ENCODE measurements at places on chromosomes 2 and 18.

- DNase-seq, result no peak
Observed at GRCh38 chr2:62042944-62043343, 137.5 kb downstream of the COMMD1 start.

DNA sequence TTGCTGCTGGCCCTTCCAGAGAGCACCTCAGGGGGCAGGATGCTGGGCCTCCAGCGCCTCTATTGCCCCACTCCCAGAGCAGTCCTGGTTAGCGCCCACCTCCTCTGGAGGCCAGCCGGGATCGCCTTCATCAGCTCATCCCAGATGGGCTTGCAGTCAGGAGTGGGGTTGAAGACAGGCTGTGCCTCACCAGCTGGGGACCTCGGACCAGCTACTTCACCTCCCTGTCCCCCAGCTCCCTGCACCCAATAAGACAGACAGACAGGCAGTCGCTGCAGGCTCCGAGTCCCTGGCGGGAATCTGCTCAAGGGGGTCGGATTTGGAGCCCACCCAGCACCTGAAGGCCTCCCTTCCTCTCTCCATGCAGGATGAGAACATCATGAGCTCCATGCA, 18.9 kb upstream of the FAHD2A start:
- no peak for DNase-seq

DNA sequence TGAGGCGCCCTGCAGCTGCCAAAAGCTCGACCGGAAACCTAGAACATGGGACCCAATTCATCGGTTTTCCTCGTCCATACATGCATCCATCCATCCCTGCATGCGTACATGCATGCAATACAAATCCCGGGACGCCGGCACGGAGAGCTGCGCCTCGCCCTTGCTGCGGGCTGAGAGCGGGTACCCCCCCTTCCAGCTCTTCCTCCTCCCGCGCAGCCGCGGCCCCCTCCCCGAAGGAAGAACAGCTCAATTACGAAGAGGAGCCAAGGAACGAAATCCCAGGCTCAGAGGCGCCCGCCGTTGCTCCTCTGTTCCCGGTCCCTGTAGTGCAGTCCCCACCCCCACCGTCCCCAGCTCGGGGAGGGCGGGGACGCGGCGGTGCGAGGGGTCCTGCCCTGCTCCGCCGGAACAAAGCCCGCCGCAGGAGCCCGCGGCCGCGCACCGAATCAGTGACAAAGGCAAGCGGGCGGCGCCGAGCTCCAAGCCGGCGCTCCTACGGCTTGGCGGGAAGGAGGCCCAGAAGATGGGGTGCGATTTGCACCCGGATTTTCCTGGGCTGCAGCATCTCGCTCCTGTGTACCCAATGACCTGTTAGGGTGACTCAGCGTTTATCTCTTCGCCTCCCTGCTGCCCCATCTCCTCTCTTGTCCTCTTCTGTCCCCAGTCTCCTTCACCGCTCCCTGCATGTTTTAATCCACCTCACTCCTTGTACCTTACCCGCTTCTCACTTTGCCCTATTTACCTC, 8.9 kb upstream of the POU3F3 start:
- peak; percentile 51 for DNase-seq

- no peak for DNase-seq
Observed at GRCh38 chr2:199364153-199364552, 93.6 kb downstream of the SATB2 start.

DNA sequence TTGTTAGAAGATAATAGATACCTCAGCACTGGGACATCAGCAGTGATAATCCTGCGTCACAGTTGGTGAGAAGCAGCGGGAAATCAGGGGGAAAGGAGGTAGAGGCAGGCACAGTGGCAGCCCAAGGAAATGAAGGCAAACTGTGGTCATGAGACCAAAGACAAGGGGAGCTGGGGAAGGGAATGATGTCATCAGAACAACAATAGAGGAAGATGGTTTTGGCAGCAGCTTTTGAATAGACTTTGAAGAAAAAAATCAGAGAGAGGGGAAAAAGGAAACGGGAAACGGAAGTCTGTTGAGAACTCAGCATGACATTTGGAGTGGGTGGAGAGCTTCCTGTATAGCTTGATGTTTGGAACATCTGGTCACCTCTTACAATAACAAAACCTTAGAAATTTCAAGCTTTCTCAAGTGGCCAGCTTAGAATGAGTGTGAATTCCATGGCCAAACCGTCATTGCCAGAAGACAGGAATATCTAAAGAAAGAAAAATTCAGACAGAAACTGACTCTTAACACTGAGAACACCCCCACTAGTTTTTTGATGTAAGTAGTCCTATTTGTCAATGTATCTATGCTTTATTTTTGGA, 18.4 kb upstream of the YES1 start:
- DNase-seq, result no peak

DNA sequence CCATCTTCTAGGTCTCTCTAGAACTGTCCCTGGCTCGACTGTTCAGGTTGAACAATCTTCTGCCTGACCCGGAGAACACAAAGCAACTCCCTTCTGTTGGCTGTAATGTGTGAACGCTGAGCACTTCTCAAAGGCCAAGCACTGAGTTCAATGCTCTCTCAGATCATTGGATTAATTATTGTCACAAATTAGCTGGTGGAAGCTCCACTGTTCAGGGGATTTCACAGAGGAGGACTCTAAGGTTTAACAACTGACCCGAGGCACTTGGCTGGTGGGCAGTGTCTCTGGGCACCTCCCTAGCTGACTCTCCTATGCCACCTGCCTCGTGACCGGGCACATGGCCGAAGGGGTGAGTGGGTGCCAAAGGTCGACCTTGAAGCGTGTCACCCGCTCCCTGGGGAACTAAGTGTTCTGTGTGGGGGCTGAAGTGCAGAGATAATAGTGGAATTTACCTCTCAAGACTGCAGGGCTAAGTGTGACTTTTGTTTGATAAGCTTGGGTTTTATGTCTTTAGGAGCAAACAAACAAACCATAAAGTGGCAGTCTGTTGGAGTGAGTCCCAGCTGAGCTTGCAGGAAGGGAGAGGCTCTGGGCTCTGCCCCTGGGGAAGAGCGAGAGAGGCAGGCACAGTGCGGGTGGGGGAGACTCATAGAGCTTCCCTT, 64.8 kb downstream of the BCL2L11 start:
- DNase-seq, result peak; percentile 5

GRCh38 chr2:218394298-218395089, 5.2 kb upstream of the CTDSP1 start:
- DNase-seq, result no peak

GRCh38 chr2:239917125-239917956, 107.8 kb downstream of the NDUFA10 start:
- no peak for DNase-seq

GRCh38 chr2:11370377-11371091, 26.1 kb upstream of the ROCK2 start:
- no peak for DNase-seq

GRCh38 chr2:10835052-10835970, 22.7 kb upstream of the PDIA6 start:
- peak; percentile 61 for DNase-seq

GRCh38 chr18:73563345-73563744, 584.3 kb downstream of the FBXO15 start:
- no peak for DNase-seq

DNA sequence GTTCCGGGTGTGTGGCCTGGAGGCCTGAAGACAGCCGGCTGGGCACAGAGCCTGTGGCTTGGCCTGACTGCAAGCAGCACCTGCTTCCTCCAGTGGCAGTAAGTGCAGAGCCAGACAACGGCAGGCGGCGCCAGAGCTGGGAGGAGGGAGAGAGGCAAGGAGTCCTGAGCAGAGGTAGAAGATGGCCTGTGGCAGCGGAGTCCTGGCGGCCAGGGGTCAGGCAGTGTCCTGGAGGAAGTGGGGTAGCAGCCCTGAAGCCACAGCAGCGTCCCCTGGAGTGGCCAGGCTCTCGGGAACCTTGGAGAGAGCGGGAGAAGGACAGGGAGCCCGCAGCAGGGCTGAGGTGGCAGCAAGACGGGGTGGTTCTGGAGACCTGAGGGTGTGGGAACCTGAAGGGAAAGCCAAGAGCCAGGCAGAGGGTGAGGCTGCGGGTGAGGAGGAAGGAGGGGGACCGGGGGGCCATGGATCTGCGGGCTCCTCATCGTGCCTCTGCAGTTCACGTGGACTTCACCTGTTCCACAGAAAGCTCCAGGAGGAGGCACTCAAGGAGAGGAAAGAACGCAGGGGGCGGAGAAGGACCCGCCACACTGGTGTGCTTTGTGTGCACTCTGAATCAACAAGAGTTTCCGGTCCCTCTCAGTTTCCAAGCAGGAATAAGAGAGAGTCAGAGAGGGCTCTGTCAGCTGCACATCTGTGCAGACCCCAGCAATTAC, 85.9 kb downstream of the USP40 start:
- no peak for DNase-seq

- no peak for DNase-seq
Observed at GRCh38 chr2:10864861-10865636, 46.7 kb upstream of the KCNF1 start.

DNA sequence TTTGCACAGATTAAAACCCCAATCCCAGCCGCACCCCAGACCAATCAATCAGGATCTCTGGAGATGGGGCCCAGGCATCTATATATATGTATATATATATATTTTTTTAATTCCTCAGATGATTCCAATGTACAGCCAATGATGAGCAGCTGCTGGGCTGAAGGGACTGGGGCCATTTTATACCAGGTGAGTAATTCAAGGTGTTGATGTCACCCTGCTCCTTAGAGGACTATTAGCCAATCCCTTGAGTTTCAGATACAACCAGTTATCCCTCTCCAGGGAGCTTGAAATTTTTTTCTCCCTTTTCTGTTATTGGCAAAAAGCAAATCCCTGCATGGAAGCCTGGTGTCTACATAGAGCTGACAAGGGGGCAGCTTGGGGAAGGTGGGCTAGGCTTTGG, 59.8 kb downstream of the MCFD2 start:
- no peak for DNase-seq

- no peak for DNase-seq
Observed at GRCh38 chr2:68383778-68384177, 18.7 kb downstream of the PLEK start.

- no peak for DNase-seq
Observed at GRCh38 chr2:137654046-137654445, 310.2 kb upstream of the HNMT start.

- DNase-seq, result peak; percentile 91
Observed at GRCh38 chr2:8525582-8526402, 156.1 kb upstream of the ID2 start.

DNA sequence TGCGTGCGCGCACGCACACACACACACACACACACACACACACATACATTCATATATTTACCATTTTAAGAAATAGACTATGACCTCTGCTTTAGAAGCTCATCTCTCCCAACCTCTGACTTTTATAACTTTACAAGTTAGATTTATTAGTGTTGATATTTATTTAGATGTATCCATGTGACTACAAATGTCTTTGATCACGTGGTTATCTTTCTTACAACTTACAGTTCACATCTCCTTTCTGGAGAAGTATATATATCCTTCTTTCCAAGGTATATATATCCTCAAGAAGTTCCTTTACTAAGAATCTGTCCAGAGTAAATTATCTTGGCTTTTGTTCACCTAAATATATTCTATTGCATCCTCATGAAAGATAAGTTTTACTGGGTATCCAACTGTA, 16.3 kb upstream of the LTBP1 start:
- no peak for DNase-seq

DNA sequence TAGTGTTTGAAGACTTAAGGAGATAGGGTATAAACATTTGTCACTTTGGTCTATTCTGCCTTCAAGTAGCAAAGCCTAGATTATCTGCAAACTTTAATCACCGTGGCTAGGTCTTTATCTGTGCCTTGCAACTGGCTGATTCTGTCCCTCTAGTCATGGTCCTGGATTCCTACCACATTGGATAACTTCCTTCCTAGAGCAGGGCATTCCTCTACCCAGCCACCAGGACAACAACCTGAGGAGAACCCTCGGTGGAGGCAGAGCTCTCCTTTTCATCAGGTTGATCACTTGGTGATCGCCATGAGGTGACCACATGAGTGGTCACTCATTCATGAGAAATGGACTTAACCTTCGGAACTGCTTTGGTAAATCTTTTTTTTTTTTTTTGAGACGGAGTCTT, 25.3 kb upstream of the PTPRM start:
- no peak for DNase-seq

DNA sequence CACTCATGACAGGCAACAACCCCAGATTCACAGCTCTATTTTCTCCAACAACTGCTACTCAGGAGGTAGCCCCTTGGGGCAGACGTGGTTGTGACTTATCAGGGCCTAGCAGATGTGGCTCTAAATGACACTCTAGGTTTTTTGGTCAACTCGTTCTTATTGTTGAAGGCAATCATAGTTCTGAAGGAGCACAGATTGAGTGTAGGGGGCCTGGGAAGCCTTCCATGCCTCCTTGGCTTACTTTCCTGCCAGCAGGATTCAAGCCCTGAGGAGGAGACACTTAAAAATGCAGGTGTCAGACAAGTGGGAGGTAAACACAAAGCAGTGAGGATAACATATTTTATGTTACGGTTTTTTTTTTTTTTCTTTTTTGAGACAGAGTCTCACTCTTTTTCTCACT, 23.5 kb upstream of the SUCLG1 start:
- no peak for DNase-seq

DNA sequence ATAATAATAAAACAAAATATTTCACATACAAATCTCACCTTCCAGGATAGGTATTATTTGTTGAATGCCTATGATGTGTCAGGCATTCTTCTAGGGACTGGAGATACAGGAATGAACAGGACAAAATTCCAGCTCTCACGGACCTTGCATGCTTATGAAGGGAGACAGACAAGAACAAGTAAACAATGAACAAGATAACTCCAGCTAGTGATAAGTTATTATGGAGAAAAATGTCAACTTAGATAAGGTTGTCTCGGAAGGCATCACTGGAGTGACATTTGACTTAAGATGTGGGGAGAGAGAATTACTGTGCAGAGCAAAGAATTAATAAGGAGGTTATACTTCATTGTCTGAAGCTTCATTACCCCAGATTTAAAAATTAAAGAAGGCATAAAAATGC, 836.7 kb downstream of the SOCS6 start:
- DNase-seq, result no peak

DNA sequence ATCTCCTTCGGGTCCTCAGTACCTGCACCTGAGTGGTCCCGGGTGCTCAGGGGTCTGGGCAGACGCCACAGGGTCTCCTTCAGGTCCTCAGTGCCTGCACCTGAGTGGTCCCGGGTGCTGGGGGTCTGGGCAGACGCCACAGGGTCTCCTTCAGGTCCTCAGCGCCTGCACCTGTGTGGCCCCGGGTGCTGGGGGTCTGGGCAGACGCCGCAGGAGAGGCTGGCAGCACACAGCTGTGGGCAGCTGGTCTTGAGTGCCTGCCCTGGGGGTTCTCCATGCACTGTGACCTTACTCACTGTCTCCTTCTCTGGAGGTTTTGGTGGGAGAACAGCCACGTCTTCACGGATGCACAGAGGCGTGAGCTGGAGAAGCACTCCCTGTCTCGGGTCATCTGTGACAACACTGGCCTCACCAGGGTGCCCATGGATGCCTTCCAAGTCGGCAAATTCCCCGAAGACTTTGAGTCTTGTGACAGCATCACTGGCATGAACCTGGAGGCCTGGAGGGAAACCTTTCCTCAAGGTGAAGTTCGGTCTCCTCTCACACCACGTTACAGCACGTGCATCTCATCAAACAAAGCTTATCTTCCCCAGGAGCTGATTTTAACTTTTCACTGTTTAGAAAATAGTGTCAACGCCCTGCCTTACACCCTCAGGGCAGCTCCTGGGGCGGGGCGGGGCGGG, 82.6 kb downstream of the TPO start:
- no peak for DNase-seq

All from NCI-H526 (cell line).